ENCODE measurements at places on chromosomes 16 and 17.

- DNase-seq, result no peak
These were observed 22.8 kb upstream of the MTMR4 start for GRCh38 chr17:58537266-58537665.

- DNase-seq, result no peak
These were observed 3.3 kb downstream of the LUC7L3 start for GRCh38 chr17:50722746-50723145.

DNA sequence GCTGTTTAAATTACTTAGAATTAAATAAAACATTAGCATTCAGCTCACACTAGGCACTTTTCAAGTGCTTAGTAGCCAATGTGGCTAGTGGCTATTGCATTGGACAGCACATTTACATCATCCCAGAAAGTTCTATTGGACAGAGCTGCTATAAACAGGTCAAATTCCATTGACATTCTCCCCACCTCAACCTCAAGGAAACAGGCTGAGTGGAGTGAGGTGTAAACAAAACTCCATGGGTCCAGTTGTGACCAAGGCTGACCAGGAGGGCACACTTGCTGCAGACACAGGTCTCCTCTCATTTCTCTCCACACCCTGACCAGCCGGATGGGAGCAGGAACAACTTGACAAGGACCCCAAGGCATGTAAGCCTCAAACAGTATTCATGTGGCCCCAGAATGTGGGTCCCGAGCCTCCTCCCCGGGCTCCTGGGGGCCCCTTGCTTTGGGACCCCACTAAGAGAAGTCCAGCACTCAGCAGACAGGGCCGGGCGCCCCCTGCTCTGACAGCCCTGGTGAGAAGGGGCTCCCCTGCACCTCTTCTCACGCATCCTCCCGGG is 488 bp downstream of the C17orf113 start:
- DNase-seq, result no peak

- no peak for DNase-seq
These were observed 48.7 kb downstream of the DNAH17 start for GRCh38 chr17:78528541-78528940.

DNA sequence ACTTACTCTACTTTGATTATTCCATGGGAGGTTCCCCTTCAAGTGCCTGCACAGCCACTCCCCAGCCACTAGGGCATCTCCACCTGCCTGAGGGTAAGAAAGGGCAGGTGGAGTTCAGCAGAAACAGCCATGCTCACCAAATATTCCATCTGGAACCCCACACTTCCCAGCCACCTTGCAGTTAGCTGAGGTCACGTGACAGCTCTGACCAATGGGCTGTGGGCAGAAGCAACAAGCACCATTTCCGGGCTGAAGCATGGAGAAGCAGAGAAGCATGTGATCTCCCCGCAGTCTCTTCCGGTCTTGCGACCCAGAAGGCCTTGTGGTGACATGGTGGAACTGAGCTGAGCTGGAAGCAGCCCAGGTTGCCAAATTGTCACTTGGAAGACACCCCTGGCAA is 108.6 kb downstream of the CCT6B start:
- no peak for DNase-seq

GRCh38 chr17:2688351-2689342 is 22.9 kb downstream of the CLUH start:
- no peak for DNase-seq

DNA sequence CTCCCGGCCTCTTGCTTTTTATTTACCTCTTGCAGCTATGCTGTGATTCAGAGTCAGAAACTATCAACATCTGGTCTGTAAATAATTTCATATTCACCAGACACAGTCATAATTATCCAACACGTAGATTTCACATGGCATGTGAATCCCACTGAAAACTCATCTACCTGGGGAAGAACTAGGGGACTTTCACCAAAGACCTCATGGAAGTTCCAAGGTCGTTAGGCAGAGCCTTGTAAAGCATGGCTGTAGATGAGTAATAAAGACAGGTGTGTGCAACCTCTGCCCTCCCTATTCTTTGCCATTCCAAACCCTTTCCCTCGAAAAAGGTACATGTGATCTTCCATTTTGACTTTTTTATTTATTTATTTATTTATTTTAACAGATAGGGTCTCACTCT is 1.9 kb upstream of the CHST5 start:
- no peak for DNase-seq

GRCh38 chr16:55212791-55213190 is 111.2 kb upstream of the IRX6 start:
- no peak for DNase-seq

- no peak for DNase-seq
These were observed 2.2 kb downstream of the HAGHL start for GRCh38 chr16:728890-729744.

DNA sequence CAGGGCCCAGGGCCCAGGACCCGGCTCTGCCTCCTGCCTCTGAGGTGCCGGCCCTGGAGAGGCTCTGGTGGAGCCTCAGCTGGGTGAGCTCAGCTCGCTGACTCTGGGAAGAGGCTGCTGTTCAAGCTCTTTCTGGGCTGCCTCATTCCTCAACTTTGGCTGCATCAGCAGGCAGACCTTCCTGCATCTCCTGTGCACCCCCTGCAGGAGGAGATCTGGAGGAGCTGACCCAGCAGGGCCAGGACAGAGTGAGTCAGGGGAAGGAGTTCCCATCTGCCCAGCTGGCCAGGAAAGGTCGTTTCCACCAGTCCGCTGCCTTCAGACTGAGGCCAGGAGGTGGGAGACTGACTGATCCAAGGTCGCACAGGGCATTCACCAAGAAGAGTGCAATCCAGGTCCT is 10.7 kb downstream of the CRHR1 start:
- DNase-seq, result no peak

GRCh38 chr17:1251866-1252608 is 18.2 kb upstream of the BHLHA9 start:
- no peak for DNase-seq

GRCh38 chr16:57635266-57636097 is 7.1 kb downstream of the ADGRG1 start:
- DNase-seq, result no peak

GRCh38 chr16:3594316-3595109 is 16.9 kb downstream of the SLX4 start:
- no peak for DNase-seq

- DNase-seq, result peak; percentile 36
These were observed at the start of gene IL32 for GRCh38 chr16:3065069-3065741. TSS of gene IL32 (plus strand) at chr16:3065640. CDS start at chr16:3065812, 172 bp downstream.

DNA sequence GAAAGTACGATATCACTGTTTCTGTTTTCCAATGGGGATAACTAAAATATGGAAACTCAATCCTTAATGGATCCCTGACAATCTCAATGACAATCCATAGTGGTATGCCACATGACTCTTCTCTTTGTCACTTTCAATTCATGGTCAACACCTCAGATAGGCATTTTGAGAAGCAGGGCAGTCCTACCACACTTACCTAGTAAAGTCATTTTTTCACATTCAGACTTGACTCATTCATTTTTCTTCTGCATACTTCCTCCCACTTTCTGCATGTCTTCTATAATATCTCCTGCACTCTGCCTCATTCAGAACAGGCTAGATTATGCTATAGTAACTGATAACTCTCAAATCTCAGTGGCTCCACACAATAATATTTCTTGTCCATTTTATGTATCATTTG is 117.5 kb downstream of the FTO start:
- DNase-seq, result no peak

DNA sequence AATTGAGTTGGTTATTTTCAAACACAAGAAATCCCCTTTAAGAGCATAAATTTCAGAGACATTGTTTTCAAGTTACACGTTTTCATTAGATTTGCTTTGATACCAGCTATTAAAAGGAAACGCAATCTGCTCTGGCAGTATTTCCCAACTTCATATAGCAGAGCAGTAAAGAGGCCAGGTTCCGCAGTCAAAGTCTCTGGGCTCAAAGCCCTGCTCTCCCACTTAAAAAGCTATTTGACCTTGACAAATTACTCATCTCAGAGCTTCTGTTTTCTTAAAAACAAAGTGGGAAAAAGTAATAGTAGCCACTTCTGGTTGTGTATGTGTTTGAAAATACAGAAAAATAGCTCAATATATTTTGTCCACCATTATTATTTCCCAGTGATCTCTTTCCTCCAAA is 89.7 kb upstream of the CDYL2 start:
- DNase-seq, result no peak

- DNase-seq, result no peak
These were observed 45.7 kb upstream of the MRPS23 start for GRCh38 chr17:57895382-57896060.

GRCh38 chr17:7530023-7530900 is 18.6 kb upstream of the TNFSF12 start:
- DNase-seq, result no peak

DNA sequence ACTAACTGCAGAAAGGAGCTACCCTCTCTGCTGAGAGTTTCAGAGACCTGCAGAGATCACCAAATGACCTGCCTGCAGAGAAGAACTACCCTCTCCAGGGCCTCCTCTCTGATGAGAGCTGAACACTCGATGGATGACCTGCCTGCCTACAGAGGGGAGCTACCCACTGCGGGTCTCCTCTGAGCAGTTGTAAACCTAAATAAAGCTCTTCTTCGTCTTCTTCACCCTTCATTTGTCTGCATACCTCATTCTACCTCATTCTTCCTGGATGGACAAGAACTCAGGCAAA is 24.2 kb downstream of the SSH2 start:
- no peak for DNase-seq

DNA sequence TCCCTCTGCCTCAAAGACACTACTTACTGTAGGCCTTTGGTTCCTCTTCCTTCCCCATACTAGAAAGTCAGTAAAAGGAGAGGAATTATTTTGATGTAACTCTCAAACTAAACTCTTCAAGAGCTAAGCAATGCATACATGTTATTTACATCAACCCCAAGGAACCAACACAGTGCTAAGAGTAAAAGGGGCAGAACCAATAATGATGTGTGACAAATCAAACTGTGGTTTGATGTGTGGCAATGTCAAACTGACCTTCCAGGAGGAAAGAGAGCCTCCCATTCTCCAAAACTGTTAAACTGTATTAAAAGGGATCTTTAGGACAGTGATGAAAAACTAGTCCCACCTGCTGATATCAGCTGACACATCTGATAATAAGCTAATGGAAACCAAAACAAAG is 15.7 kb downstream of the NDUFAB1 start:
- DNase-seq, result no peak

GRCh38 chr16:64181271-64181925 is 940.5 kb downstream of the CDH11 start:
- DNase-seq, result no peak

DNA sequence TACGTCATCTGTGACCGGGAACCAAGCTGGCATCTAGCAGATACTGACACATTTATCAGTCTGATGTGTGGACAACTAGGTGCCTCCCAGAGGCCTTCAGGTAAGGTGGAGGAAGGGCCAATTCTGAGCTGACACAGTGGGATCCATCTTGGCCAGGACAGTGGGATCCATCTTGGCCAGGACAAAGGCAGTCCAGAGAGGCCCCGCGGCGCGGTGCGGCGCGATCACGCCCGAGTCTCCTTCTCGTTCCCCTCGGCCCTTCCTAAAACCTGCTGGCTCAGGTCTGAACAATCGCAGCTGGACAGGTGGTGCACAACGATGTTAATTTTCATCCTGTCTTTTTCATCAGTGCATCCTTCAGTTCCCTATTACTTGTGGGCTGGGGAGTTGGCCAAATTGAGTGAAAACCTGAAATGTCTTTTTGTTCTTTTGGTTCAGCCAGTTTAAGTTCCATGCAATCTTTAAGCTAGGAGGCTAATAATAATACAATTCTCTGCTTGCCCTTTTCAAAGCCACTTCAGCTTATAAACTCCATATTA is 486 bp upstream of the WSB1 start:
- DNase-seq, result no peak

DNA sequence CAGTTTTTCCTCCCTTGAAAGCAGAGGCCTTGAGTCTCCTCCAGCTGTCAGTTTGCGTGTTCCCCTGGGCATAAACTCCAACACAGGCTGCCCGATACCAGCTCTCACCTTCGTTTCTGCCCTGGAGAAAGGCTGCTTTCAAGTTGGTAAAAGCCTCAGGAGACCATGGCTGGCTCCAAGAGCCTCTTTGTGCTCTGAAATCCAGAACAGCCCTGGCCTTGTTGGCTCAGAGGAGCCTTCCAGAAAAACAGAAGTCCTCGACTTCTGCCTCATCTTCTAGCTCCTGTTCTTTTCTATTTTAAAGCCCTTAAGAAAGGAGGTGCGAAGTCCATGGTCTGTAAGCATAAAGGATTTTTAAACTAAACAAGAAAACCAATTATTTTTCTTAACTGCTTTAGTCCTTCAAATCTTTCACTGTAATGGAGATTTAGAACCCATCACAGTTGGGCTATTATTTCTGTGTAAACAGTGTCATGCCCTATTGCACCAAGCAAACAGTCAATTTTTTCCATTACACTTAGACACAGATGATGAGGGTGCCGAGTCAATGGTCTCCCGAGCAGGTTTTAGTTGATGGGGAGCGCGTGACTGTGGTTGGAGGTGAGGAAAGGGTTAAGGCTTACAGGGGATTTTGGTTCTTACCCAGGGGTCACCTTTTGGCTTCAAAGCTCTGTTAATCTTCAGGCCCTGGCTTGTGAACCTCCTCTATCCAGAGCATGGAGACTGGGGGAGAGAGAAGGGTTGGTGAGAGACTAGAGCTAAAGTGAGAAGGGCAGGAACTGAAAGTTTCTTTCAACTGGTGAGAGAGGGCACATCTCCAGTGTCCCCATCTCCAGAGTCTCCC is 212.8 kb downstream of the MSI2 start:
- DNase-seq, result no peak

- DNase-seq, result no peak
These were observed 255.9 kb downstream of the SOX9 start for GRCh38 chr17:72376526-72377345.

- DNase-seq, result no peak
These were observed 31.4 kb downstream of the SMG6 start for GRCh38 chr17:2271985-2272702.

DNA sequence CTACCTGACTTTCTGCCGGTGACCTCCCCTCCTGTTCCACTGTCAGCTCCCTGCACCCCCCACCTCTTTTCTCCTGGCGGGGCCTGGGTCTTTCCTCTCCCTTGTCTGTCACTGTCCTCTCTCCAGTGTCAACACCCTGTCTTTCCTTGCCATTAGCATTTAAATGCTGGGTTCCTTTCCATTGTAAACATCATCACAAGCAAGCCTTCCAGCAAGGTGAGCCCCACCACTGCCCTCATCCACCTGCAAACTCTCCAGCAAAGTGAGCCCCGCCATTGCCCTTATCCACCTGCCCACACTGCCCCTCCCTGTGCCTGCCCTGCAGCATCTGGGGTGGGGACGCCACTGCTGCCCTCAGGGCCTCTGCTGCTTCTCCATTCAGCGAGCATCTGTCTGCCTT is 195.0 kb downstream of the ENGASE start:
- no peak for DNase-seq

- DNase-seq, result no peak
These were observed 46.7 kb upstream of the LHX1 start for GRCh38 chr17:36890398-36891168.

DNA sequence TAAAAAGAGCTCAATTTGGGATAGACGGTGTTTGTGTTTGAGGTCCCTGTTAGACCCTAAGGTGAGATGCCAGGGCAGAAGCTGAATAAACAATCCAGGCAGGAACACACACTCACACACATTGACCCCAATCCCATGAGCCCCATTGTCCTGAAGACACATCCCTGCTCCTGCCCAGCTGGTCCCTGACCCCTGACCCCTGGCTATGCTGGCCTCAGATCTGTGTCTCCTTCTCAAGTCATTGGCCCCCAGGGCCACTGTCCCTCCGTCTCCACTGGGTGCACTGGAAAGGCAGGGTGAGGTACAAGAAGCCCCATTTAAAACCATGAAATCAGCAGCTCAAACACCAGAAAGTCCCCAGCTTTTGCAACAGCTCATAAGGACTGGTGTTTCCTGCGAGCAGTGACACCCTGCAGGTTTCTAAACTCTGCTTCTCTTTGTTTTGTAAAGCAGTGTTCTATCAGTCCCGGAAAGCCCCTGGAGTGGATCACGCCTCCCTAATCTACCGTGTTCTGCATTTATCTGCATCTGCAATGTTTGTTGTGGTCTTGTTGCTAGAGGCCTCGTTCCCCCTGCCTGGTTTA is 18.0 kb upstream of the ASGR2 start:
- DNase-seq, result no peak
